Activated T-cell treated with anti-CD3 and anti-CD28 coated beads, Interleukin-2, amount 50 U/mL, for 72 hours (primary cell): ENCODE measurements at places on chromosomes 4 and X.

DNA sequence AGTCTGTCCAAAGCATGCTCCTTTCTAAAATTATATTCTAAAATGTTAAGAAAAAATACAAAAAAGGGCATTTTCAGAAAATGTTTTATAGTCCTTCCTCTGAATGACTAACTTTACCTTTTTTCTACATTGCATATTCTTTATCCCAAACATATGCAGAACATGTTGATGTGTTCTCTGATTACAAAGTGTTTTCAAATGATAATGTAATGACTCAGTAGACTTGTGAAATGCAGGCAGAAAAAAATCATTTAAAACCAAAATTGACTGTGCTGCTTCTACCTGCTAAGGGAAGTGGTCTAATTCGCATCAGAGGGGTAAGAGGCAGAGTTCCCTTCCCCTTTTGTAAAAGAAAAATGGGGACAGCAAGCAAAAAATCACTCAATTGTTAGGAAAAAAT lies 22.7 kb upstream of the YTHDC1 start:
- no peak for DNase-seq

- DNase-seq = no peak
These were observed 101.9 kb downstream of the AMMECR1 start for GRCh38 chrX:110216027-110216426.

- DNase-seq = no peak
These were observed 289.8 kb upstream of the STS start for GRCh38 chrX:6857749-6858148.

DNA sequence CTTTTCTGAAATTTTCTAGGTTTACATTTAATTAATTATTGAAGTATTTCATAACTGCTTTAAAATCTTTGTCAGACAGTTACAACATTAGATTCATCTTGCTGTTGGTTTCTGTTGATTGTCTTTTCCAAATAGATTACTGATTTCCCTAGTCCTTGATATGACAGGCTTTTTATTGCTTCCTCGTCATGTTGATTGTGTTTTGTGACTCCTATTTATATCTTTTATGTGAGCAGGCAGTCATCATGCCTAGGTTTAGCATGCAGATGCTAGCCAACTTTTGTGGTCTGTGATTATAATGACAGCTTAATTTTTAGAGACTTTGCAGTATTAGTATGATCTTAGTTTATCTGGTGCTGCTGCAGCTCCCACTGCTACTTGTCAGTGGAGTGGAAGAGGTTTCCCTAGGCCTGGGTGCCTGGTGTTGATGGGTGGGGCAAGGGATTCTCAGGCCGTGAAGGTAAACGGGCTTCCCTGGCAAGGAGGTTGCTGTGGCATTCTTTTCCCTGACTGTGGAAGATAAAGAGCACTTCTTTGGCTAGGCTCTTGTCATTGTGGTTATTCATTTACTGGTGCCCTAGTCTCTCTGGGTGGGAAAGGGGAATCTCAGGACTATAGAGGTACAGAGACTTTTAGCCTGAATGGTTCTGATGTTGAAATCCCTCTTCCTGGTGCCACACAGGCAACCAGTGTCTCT lies 65.7 kb downstream of the SERPINA7 start:
- DNase-seq = no peak

DNA sequence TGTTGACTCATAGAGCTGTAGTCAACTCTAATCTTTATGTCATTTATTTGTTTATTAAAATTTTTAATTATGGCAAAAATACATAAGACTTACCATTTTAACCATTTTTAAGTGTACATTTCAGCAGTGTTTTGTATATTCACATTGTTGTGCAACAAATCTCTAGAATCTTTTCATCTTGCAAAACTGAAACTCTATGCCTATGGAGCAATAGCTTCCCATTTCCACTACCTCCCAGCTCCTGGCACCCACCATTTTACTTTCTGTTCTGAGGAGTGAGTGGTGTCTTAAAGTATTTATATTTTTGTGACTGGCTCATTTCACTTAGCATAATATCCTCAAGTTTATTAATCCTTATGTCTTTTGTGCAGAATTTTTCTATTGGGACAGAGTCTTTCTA lies 181.0 kb downstream of the GPAT3 start:
- no peak for DNase-seq

DNA sequence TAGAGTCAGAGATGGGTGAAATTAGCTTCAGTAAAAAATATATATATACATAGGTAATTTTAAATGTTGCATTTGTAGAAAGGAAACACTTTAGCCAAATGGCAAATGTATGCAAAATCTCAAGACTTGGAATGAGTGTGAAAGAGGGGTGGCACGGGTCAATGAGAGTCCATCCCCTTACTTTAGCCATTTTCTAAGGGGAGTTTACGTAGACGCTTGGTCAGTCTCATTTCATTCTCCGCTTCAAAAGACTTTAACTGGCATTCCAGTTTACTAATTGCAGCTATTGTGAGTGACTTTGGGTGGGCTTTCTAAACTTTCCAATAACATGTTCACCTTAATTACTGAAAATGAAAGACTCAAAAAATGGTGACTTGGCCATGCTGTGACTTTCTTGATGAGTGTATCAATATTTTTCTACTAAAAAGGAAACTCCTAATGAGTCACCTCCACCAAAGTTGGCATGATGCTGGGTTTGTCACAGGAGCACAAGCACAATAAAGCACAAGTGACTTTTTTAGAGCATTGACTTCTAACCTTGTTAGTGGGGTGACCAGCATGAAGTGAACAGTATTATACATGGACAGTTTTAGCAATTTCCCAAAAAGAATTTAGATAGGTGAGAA lies 356.0 kb upstream of the RASGEF1B start:
- DNase-seq = peak; percentile 61

DNA sequence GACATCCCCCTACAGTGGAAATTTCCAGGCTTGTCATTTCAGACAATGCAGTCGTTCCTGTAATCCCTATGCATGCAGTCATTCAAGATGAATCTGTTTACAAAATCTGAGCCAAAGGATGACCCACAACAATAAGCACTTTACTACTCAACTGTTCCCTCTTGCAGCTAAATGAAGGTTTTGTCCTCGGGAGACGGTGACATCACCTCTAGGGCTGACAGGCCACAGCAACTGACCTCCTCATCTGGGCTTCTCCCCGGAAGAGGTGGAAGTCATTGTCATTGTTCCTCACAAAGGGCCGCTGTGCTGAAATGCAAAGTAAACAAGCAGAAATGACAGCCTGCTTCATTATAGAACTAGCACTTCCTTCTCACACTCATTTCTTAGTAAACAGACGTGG lies 29.2 kb downstream of the CLRN2 start:
- no peak for DNase-seq

DNA sequence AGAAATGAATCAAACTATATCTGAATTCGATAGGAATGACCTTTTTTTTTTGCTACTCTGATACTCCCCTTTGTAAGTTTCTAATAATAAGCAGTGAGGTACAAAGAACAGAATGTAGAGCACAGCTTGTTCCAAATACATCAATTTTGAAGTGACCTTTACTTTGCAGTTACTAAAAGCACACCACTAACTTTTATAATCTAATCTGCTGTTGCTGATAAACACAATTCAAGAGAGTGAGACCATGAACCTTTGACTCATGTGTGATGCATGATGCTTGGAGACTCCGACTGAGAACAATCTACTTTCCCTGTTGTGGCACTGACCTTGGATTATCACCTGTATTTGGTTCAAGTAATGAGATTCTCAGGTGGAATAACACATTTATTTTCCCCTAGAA lies 91.6 kb upstream of the GNPDA2 start:
- DNase-seq = no peak

DNA sequence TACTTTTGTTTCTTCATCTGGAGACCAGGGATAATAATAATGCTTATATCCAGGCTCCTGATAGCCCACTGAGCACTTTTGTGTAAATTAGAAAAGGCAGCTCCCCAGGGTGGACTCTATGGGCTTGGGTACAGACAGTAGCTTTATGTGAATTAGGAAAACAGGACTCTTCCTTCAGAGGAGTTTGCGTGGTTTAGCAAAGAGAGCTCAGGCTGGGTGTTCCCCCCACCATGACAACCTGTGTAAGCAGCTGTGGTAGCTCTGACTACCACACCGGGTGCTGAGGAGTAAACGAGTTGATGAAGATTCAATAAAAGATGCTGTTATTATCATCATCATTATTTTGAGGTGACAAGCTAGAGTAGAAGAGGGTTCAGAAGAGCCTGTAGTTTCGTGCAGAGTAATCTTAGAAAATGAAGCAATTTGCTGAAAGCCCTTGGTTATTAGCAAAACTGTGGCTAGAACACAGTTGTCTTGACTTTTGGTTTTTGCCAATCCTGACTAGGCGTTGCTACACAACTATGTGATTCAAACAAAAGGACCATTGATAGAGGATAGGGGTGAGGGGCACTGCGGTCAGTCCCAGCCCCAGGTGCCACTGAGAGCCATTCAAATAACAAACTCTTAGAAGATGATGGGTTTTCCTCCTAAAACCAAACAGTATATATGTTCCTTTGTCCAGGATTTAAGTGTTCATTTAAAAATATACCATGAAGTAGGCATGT lies 60.6 kb upstream of the LIMCH1 start:
- DNase-seq = no peak

- DNase-seq = no peak
These were observed 99.1 kb upstream of the RXFP1 start for GRCh38 chr4:158422546-158422945.

GRCh38 chrX:73562458-73562857 lies 539 bp upstream of the CHIC1 start:
- no peak for DNase-seq

DNA sequence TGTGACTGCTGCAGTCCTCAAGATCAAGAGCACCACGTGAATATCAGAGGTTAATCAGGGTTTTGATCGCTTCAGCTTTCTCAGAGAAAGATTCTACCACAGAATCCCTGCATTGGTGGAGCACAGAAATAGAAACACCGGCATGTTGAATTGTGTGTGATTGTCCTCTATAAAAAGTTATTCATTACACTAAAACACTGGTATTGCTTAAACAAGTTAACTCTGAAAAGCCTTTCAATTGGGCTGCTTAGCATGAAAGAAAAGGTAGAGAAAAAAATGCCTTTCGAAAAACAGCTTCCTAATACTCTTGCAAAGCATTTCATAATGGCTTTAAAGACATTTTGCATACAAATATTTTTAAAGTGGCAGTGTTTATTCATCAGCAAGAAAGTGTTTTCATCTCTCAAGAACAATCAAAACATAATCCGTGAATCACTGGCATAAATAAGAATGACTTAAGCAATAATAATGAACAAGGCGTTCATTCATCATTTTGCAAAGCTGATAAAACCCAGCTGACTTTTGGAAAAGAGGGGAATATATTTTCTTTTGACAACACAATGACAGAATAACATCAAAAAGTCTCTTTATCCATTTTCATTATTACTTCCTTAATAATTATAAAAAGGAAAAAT lies 61.1 kb downstream of the HELT start:
- no peak for DNase-seq

DNA sequence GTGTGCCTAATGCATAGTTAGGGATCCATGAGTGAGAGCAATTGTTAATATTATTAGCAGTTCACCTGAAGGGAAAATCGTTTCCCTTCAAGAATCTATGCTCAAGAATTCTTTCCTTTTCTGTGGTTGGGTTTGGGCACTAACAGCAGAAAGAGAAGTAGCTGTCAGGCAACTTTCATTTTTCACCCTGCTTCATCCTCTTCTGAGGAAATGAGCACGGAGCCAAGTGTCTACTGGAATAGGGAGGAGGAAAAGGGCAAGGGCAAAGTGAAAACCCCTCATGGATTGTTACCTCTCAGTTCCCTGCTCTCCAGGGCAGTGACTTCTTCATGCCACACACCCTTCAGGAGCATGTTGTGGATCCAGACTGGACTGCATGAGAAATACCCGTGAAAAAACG lies 2.6 kb upstream of the HPGDS start:
- no peak for DNase-seq

GRCh38 chr4:160406263-160406825 lies 1303.5 kb downstream of the RAPGEF2 start:
- DNase-seq = no peak

GRCh38 chr4:139676365-139676764 lies 10.7 kb downstream of the MGST2 start:
- no peak for DNase-seq

- DNase-seq = peak; percentile 5
These were observed 34.1 kb upstream of the HHIP start for GRCh38 chr4:144611850-144612249.

GRCh38 chrX:2498781-2499302 lies 1.9 kb downstream of the DHRSX start:
- no peak for DNase-seq

DNA sequence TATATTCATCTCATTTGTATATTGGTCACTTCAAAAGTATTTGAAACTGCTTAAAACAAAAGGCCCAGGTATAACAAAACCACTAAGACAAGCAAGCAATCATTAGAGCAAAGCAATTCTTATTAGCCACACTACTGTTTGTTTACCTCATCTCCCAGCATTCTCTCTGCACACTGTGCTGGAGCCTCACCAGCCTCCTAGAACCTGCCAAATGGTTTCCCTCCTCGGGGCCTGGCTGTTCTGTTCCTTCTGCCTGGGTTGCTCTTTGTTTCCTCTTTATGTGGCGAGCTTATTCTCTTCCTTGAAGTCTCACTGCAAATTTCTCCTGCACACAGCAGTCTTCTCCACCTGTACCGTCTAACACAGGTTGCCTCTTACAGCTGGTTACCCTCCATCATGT lies 67.5 kb upstream of the MND1 start:
- no peak for DNase-seq

DNA sequence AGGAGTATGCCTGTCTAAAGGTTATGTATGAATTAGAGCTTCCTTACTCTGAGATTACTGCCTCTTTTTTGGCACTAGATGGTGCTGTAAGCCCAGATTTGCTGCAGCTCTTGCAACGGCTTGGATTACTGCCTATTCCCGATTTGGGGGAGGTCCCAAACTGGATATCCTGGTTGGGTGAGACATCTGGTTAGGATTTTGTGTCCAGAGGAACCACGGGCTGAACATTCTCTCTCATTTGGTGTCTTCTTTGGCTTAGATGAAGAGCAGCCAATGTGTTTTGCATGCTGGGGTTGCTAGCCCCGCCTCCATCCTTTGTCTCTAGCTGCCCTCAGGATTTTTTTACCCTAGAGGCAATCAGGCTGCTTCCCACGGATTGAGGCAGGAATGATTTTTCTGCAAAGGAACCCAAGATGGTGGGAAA lies 31.9 kb downstream of the F8A1 start:
- peak; percentile 11 for DNase-seq

DNA sequence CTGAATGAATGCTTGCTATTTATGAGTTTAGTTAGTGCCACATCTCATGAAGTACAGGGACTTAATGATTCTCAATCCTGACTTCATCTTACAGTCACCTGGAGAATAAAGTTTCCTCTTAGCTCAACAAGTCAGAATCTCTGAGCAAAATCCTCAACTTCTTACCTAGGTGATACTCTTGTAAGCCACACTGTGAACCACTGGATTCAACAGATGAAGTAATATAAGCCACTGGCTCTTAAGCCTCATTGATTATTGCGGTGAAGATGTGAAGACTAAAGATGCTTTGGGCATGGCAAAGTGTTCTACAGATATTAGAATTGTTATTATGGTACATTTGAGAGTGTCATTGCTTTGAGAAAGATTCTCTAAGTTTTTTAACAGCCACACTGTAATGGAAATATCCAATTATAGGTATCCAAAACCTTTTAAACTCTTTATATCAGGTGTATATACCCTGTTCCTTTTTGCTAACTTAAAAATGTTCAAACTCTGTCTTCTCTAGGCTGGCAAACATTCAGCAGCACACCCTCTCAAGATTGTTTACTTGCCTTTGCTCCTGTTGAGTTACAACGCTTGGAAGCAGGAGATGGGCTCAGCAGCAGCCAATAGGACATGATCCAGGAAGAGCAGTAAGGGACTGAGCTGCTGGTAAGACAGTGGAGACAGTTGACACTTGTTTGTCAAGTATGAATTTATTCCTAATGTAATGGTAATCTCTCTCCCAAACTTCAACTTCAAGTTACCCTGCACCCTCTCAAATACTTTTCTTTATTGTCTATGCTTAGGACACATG lies 43.4 kb downstream of the TET2 start:
- no peak for DNase-seq

- peak; percentile 49 for DNase-seq
These were observed 3.1 kb upstream of the MTMR1 start for GRCh38 chrX:150690126-150690525.
